ENCODE measurements at places on chromosomes 1 and 21. TPM values are rescaled to one million over a fixed set of nuclear protein-coding genes. Genes with fewer than 3 reads are reported as not detected.

CCNL2 gene
- 96.1 TPM for total RNA-seq

UCHL5 gene
- total RNA-seq, result 31.4 TPM

IL24 gene
- total RNA-seq, result 164 TPM

NPPA gene
- total RNA-seq, result not detected

EFNA4 gene
- total RNA-seq, result 2.0 TPM

LAD1 gene
- not detected for total RNA-seq

LCE3E gene
- not detected for total RNA-seq

ZYG11A gene
- 1.1 TPM for total RNA-seq

Measured in placental pericyte (primary cell).